Spinal cord (tissue), 10 donors: ENCODE measurements at places on chromosomes 16 and 17.

DNA sequence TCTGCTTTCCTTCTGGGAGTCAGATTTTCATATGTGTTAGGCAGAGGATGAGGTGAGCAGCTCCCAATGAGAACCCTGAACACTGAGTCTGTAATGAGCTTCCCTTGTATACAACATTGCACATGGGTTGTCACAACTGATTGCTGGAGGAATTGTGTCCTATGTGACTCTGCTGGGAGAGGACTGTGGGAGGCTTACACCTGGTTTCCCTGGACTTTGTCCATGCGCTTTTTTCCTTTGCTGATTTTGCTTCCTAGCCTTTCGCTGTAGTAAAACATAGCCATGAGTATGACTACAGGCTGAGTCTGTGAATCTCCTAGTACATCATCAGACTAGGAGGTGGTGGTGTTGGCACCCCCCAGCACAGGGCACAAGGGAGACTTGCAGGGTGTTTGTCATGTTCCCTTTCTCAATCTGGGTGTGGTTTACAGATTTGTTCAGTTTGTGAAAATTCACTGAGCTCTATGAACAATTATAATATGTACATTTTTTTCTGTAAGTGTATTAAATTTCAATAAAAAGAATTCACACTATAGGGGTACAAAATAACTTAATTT, 1.7 kb upstream of the PLK1 start:
- H3K4me3 ChIP-seq, result no peak overlapping the region
- no peaks in the 10 kb centered on the region for H3K27me3 ChIP-seq
- H3K36me3 ChIP-seq, result peaks cover 23% of the 10 kb centered on the region
- H3K4me1 ChIP-seq, result peaks cover 22% of the 10 kb centered on the region
- no peak for DNase-seq

DNA sequence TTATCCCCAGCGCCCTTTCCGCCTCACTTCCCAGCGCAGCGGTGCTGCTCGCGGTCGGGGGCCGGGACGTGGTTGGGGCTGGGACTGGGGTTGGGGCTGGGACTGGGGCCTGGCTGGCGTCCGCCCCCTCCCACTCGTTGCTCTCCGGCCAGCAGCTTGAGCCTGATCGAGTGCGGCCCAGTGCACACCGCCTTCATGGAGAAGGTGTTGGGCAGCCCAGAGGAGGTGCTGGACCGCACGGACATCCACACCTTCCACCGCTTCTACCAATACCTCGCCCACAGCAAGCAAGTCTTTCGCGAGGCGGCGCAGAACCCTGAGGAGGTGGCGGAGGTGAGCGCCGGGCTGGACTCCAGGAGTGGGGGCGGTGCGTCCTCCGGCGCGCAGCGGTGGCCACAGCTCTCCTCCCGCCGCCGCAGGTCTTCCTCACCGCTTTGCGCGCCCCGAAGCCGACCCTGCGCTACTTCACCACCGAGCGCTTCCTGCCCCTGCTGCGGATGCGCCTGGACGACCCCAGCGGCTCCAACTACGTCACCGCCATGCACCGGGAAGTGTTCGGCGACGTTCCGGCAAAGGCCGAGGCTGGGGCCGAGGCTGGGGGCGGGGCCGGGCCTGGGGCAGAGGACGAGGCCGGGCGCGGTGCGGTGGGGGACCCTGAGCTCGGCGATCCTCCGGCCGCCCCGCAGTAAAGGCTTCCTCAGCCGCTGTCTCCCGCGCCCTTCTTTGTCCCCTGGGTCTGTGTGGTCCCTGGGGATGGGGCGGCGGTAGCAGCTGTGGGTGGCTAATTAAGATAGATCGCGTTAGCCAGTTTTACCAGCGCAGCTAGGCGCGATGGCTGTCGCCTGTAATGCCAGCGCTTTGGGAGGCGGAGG, 1.8 kb downstream of the HSD17B1 start:
- peak overlapping the region; percentile 89 for H3K27ac ChIP-seq
- H3K36me3 ChIP-seq, result peaks cover 23% of the 10 kb centered on the region
- peak overlapping the region; percentile 74 for H3K4me3 ChIP-seq
- no peaks in the 10 kb centered on the region for H3K27me3 ChIP-seq

DNA sequence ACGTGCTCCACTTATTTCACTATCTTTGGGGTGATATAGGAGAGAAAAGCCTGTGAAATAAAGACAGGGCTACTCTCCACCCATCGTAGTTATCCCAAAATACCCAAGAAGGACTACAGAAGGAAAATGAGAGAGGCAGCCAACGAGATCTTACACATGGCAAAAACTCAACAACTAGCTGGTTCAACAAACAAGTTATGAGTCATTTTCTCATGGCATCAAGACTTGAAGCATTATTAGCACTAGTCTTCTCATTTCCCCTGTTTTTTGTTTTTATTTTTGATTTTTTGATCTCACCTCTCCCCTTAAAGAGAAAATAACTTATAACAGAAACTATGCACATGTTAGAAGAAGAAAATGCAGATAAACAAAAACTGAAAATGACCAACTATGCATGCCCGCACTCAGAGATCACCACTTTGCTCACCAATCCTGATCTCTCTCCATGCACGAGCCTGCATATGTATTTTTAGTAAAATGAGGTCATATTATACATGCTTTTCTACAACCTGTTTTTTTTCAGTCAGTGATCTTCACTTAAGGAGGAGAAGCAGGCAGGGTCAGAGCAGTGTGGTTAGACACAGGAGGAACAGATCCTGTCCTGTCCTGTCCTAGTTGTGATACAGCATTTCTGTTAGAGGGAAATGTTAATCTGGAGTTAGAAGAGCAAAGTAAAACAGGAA, 22.8 kb downstream of the FAM117A start:
- no peak overlapping the region for H3K4me3 ChIP-seq
- no peak for DNase-seq
- H3K4me1 ChIP-seq, result peaks cover 3% of the 10 kb centered on the region
- H3K27me3 ChIP-seq, result no peaks in the 10 kb centered on the region
- H3K36me3 ChIP-seq, result no peaks in the 10 kb centered on the region

DNA sequence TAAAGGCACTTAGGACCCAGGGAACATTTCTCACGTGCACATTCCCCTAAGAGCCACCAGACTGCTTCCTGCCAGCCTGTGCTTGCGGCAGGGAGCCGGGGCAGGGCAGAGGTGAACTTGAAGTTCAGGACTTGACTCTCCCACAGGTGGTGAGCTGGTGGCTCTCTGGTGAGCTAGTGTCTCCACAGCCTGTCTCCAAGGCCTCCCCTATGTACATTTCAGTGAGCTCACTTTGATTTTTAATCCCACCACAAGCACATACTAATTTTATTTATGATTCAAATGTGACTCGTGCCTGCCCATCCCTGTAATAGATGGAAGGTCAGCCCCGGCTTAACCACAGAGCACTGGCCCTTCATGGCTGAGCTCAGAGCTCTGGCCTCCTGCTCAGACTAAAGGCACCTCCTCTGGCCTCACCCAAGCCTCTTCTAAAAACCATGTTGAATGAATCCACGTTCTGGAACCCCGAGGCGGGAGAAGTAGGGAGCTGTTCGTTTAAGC, 9.2 kb downstream of the SNN start:
- no peak overlapping the region for H3K27ac ChIP-seq
- H3K36me3 ChIP-seq, result peaks cover 82% of the 10 kb centered on the region
- H3K27me3 ChIP-seq, result no peaks in the 10 kb centered on the region
- no peak for DNase-seq
- no peak overlapping the region for H3K4me3 ChIP-seq

GRCh38 chr16:2905988-2906387, 5.7 kb upstream of the FLYWCH1 start:
- peak overlapping the region; percentile 61 for H3K27ac ChIP-seq
- peaks cover under 1% of the 10 kb centered on the region for H3K36me3 ChIP-seq
- H3K4me3 ChIP-seq, result no peak overlapping the region
- DNase-seq, result no peak
